ENCODE measurements at places on chromosomes 2 and 18.
A peak's percentile ranks its signal among the peaks of the same experiment; 100 is the strongest.

GRCh38 chr2:105580216-105580615 lies 164.5 kb upstream of the NCK2 start:
- no peak for DNase-seq

- DNase-seq: no peak
Measured at GRCh38 chr18:50937183-50937582, 30.7 kb upstream of the ELAC1 start.

GRCh38 chr2:177211576-177212105 lies 953 bp upstream of the HNRNPA3 start:
- DNase-seq: no peak

DNA sequence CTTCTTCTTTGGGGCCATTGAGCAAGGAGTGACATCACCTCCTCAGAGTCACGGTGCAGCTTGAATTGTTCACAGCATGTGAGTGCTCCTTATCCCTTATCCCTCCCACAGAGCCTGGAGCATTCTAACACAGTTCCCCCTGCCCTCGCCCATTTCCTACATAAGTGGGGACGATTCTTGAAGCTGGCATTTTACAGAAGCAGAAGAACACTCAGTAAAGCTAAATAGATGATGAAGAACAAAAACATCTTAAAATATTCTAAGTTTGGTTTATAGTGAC lies 135.8 kb upstream of the APCDD1 start:
- no peak for DNase-seq

DNA sequence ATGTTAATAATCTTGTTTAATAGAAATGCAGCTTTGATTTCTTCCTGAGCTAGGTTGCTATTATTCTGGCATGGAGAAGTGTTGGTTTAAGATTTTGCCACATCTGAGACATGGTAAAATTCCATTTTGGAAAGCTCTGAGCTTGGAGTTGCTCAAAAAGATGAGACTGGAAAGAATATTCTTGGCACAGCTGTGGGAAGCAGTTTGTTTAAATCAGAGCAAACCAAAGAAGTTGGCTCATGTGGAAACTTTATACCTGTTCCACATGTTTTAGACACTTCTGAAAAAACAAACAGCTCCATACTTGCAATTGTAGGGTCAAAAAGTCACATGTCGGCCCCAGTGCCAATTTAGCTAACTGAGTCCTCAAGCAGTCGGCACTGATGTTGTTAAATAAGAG lies 116.6 kb downstream of the SLC4A3 start:
- DNase-seq: no peak

DNA sequence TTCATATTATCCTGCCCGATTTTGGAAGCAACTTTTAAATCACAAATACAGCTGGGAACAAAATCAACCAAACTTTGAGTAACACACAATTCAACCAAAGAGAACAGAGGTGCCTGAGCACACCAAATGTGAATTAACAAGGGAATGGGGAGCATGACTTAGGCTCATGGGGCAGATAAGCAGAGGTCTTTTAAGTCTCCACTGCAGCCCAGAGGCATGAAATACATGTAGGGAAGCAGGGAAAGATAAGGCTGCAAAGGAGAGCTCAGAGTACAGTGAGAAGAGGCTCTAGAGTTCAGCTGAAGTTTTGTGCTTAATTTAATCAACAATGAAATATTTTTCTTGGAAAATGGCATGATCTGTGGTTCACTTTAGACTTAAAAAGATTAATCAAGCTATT lies 49.0 kb downstream of the CYTIP start:
- DNase-seq: no peak

- peak; percentile 74 for DNase-seq
Measured at GRCh38 chr2:75403991-75404428, 156.7 kb downstream of the EVA1A start.

DNA sequence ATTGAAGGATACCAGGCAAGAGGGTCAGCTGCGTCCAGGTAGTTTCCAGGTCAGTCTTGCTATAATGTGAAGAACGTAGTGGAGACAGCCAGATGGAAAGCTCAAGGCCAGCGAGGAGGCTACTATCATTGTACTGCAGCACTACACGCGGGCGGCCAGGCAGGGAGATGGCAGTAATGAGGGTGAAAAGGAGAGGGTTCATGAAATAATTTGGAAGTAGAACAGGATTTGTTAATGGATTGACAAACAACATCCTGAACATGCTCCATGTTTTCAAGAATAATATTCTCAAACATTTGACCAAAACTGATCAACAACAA lies 17.1 kb downstream of the SPIRE1 start:
- no peak for DNase-seq

- no peak for DNase-seq
Measured at GRCh38 chr18:48375150-48375800, 33.9 kb downstream of the ZBTB7C start.

- peak; percentile 43 for DNase-seq
Measured at GRCh38 chr2:134461511-134461910, 207.6 kb downstream of the MGAT5 start.

DNA sequence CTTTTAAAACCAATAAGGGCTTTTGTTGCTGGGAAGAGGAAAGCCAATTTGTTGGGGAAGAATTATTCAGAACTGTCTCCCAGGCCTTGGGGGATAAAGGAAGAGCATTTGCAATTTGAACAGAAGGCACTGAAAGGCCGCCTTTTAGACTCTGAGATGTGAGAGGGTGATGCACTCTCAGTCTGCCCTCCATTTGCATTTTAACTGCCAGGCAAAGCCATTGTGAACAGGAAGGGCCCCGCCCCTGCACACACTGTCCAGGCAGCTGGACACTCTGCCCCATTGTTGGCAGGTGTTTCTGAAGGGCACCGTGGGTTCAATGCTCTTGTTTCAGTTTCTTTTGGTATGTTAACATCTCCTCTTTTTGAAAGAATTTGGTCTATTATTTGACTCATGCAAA lies 169.5 kb upstream of the COPS8 start:
- DNase-seq: no peak

GRCh38 chr2:239523954-239524330 lies 123.1 kb upstream of the HDAC4 start:
- no peak for DNase-seq

DNA sequence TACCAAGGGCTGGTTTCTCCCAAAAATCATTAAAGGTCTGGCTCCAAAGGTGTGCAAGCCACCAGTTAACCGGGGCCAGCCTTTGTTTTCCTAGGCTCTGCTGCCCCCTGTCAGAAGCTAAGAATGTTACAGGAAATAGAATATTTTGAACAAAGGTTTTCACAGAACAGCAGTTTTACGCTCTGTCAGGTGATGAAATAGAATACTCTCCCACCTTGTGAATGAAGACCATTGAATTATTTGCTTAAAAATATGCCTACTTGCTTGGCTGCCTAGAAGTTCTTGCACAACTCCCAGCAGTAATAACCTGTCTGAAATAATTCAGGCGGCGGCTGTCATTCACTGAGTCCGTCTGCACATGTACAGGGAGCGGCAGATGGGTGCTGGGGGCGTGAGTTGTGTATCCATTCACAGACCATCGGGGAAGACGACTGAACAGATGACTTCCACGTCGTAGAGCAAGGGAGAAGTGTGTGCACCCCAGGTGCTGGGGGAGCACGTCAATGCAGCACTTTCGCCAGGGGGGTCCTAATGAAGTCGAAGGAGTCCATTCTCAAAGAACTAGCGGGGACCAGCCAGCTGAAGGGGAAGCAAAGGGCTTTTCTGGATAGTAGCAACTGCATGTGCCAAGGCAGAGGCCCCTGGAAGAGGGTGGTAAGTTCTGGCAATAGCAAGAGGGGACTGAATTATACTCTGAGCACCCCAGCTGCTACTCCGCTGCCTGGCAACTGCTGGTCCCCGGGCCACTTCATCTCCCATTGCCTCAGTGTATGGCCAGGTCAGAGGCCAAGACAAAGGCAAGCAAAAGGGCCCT lies 56.1 kb downstream of the SF3B1 start:
- DNase-seq: peak; percentile 61

DNA sequence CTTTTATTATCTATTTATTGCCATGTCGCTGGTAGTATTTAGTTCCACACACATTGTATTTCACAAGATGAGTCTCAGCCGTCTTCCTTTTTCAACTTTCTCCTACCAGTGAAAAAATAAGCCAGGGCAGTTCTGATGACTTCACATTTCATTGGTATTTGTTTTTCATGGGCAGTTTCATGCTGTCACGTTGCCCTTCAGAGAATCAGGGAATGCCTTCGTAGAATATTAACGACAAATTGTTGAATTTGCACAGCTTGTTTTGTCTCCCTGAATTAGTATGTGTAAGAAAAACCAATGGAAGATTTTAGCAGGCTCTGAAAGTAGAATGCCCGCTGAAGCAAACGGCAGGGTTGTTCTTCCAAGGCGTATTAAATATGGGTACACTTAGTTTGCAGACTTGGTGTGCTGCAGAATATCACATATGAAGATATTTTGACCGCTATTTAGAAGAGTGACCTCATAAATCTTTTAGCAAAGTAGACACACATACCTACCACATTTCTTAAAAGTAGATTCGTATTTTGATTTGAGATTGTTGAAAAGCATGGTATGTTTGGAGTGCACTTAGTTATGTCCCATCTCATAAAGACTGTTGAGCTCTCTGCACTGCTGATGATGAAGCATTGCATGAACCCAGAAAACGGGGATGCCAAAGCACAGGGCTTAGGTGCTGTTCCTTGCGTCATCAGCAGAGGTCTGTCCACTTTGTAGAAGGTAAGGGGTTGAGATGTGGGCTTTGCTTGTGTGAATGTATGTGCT lies 2.9 kb downstream of the NEDD4L start:
- DNase-seq: no peak

DNA sequence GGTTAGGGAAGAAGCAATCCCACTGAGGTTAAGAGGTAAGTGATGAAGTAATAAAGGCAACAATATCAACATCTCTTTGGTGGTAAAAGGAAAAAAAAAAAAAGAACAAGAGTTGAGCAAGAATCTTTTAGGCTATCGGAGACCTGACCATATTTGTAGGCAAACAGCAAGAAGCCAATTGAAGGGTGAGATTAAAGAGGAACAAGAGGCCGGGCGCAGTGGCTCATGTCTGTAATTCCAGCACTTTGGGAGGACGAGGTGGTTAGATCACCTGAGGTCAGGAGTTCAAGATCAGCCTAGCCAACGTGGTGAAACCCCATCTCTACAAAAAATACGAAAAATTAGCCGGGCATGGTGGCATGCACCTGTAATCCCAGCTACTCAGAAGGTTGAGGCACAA lies 11.3 kb downstream of the VPS54 start:
- DNase-seq: no peak

- DNase-seq: no peak
Measured at GRCh38 chr2:66346231-66346664, 88.7 kb upstream of the MEIS1 start.
